ENCODE measurements at places on chromosomes 3 and 15. TPM values are rescaled to one million over a fixed set of nuclear protein-coding genes. Genes with fewer than 3 reads are reported as not detected.

Gene SEMA6D
- total RNA-seq = 11.0 TPM

Gene RLBP1
- not detected for total RNA-seq

DNA sequence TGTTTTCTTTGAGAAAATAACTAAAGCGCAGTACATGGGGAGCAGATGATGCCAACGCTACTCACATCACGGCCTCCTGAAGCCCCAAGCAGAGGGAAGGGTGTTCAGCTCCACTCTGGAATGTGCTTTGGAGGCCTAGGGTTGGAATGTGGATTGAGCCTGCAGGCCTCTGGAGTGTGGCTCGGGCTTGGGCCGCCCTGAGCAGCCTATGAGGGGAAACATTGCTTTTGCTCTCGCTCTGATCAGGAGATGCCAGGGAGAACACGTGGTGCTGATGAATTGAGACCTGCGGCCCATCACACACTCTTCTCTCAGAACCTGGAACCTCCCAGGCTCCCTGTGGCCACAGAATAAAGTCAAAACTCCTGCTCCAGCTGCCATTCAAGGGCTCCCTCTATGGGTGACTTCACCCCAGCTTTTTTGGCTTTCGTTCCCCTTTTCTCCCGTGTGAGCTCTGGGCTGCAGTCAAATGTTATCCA lies 23.3 kb downstream of the CCDC13 start:
- no peak for DNase-seq

GRCh38 chr15:49706805-49707204 lies 86.0 kb downstream of the DTWD1 start:
- peak; percentile 64 for DNase-seq
